ENCODE measurements at places on chromosomes 16 and 17.

- no peak for DNase-seq
Measured at GRCh38 chr16:15653227-15653626, 3.2 kb downstream of the NDE1 start.

DNA sequence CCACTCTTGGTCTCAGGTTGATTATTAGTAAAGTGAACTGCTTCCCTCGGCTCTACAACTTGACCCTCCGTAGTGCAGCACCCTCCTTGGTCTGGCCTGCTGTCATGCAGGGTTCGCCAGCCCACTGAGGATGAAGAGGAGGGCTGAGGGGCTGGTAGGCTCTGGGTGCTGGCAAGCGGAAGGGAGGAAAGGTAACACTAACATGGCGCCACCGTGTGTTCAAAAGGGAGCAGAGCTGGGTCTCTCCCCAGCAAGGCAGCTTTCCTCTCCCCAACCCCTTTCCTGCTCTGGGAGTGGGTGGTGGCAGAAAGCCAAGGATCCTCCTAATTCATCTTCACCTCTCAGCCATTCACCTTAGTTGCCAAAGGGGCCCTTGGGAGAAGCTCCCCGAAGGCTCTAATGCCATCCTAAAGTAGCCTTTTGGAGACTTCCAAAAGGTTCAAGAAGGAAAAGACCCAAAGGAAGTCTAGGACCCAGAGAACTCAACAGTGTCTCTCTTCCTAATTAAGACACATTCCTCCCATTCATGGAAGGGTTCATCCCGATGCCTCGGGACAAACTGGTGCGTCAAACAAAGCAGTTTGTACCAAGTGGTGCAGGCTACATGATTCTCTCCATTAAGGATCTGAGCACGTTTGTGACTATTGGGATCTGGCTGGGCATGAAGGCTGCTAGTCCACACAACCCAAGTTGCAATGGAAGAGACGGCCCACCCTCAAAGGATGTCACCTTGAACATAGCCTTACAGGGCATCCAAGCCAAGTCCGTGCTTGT, 90.8 kb upstream of the TOB1 start:
- DNase-seq: peak; percentile 41

- no peak for DNase-seq
Measured at GRCh38 chr16:80058214-80058613, 457.7 kb upstream of the MAF start.

GRCh38 chr17:72661116-72661944, 431.2 kb downstream of the SLC39A11 start:
- no peak for DNase-seq

GRCh38 chr16:83187405-83187804, 560.6 kb downstream of the CDH13 start:
- no peak for DNase-seq

DNA sequence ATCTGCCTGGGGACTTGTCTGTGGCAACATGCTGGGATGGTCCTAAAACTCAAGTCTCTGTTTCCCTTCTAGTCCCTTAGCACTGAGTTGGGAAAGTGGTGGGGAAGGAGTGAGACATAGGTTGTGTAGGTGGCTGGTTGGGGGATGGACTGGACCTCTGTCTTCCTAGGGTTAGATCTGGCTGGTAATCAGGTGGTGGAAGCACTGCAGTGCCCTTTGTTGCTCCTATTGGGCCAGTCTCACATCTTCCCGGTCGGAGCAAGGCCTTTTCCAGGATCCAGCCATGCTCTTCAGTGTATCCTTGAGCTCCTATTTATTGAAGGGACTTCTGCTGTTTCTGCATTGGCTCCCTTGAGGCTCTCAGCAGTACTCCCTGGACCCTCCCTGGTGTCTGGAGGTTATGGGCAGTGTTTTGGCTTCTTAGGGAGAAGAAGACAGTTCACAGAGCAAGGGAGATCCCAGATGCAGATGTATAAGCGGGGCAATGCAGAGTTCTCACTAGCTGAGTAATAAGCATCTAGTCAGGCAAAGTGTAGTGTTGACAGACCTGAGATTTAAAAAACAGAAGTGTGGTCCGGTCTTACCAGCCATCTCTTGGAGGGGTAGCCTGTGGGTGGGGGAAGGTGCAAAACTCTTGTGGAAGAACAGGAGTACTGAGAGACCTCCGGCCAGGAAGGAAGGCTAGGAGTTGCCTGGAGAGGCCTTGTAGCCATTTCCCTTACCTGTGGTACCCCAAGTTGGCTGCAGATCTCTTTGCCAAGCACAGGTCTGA, 1.3 kb upstream of the NUTF2 start:
- DNase-seq: no peak

- no peak for DNase-seq
Measured at GRCh38 chr17:50139185-50139783, 9.3 kb upstream of the SAMD14 start.

GRCh38 chr16:11164482-11165270, 91.3 kb downstream of the SOCS1 start:
- DNase-seq: no peak

- no peak for DNase-seq
Measured at GRCh38 chr17:17372856-17373520, 69.8 kb downstream of the NT5M start.

Data from effector memory CD4-positive, alpha-beta T cell (primary cell).